ENCODE measurements at places on chromosomes 11 and 22.

- DNase-seq: no peak
Measured at GRCh38 chr11:35420371-35420770, 1.0 kb upstream of the SLC1A2 start.

GRCh38 chr11:64146036-64146955 lies 19.6 kb downstream of the MACROD1 start:
- DNase-seq: peak; percentile 40

DNA sequence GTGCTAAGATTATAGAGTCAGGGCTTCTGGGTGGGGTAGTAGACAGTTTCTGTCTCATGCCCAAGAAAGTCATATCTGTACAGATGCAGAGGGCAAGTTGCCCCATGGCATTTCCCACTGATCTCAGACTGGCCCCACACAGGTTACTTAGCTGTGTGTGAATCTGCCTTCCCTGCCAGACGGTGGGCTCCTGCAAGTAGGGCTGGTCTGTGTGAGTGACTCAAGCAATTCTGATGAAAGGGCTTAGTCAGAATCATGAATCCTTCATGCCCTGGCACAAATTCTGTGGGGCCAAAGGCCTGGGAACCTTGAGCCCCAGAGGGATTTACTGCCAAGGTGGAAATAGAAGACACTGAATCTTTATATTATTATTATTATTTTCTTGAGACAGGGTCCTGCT lies 30.4 kb downstream of the USH1C start:
- no peak for DNase-seq

DNA sequence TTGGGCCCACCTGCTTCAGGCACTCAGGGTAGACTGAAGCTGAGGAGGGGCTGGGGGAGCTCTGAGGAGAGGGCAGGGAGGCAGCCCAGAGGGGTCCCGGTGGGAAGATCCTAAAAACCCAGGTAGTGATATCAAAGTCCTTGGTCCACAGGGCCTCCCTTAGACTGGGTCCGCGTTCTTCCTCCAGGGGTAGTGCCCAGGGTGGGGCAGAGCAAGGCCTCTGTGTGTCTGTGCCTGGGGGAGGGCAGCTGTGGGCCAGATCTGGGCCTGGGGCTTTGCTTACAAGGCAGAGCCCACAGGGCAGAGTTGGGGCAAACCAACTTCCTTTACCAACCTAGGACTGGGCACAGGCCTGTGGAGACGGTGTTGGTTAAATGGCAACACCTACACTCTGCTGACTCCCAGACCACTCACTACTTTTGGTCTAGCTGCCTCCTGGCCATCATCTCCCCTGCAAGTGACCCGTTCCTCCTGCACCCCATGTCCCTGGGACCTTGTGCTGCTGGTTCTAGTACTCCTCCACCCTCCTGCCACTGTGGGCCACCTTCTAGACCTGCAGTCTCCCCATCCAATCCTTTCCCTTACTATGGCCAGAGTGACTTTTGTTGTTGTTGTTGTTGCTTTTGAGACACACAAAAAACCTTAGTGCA lies 15.8 kb downstream of the ATG16L2 start:
- no peak for DNase-seq

GRCh38 chr22:26431261-26431995 lies 2.4 kb downstream of the ASPHD2 start:
- DNase-seq: no peak

DNA sequence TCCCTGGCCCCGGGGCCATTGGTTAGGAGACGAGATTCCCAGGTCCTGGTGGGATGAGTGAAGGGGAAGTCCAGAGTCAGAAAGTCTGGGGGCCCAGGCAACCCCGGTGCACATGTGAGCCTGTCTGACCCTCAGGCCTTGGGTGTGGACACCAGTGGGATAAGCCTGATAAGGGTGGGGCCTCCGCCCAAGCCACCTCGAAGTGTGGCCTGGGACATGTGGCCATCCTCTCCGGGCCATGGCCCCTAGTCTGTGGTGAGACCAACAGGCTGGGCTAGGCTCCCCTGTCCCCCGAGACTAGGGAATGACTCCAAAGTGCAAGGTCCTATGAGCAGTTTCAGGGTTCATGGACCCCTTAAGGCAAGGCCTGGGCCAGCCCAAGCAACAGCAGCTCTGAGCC lies 6.3 kb downstream of the CABP7 start:
- no peak for DNase-seq

DNA sequence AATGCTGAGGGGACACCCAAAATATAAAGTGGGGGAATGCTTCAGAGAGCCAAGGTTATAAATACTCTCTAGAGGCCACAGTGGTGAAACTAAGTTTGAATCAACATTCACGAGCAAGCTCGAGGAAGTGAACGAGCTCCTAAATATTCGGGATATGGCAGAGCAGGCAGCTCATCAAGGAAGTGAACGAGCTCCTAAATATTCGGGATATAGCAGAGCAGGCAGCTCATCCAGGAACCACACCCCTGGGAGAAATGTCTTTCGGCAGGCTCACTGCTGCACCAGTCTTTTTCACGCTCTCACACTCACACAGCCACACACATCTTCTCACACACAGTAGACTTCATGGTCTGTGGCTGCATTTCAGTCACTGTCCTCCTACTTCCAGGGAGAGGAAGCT lies 787.5 kb downstream of the OPCML start:
- no peak for DNase-seq

- DNase-seq: no peak
Measured at GRCh38 chr11:71444811-71445210, 3.4 kb downstream of the DHCR7 start.

DNA sequence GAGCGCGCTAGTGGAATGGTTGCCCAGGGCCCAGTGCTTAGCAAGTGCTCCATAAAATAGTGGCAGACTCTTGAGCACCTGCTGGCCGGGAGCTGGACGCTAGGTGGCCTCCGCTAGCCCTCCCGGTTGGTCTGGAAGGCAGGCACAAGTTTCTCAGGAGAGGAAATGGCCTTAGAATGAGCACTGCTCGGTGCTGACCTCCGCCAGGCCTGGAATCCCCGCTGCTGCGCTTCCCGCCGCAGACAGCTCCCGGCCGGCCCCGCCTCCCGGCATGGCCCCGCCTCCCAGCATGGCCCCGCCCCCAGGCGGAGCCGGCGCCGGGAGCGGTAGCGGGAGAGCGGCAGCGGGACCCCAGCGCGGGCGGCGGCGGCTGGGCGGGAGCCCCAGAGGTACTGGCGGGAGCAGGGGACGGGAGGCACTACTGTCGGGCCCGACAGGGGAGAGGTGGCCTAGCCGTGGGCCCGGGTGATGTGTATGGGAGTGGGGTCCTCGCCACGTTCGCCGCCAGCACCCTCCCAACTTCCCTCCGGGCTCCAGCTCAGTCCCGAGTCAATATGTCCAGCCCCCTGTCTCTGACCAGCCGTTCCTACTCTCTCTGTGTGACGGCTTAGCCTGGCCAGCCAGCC lies at the start of gene SIPA1:
Gene SIPA1, plus strand, starts transcription at position 308 of the 626 bp plus-strand sequence. CDS start 2,821 bp downstream, outside the sequence.
- peak; percentile 62 for DNase-seq

GRCh38 chr22:30667107-30667493 lies 575 bp downstream of the DUSP18 start:
- no peak for DNase-seq

- DNase-seq: no peak
Measured at GRCh38 chr11:117181586-117182550, 3.3 kb downstream of the SIDT2 start.

DNA sequence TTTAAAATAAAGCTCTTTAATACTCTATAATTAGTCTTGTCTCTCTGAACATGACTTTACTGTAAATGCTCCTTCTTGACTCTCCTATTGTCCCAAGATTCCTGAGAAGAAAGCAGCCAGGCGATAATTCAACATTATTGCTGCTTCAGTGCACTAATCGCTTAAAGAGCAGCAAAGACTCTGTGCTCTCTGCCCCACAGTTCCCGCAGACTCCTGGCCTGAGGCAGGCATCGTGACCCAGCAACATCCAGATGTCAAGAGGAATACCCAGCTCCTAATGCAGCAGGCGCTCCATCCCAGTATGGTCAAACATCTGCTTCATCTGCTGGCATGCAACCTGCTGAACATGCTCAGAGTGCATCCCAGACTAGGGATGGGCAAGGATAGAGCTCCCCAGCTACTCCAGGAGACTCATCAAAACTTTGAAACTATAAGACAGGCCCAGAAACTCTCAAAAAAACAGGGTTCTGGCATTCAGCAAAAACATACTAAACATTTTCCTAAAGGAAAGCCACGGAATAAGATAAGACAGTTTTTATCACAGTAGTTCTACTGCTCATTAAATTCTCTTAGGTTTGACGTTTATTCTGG lies 270.0 kb downstream of the SOX6 start:
- DNase-seq: no peak

DNA sequence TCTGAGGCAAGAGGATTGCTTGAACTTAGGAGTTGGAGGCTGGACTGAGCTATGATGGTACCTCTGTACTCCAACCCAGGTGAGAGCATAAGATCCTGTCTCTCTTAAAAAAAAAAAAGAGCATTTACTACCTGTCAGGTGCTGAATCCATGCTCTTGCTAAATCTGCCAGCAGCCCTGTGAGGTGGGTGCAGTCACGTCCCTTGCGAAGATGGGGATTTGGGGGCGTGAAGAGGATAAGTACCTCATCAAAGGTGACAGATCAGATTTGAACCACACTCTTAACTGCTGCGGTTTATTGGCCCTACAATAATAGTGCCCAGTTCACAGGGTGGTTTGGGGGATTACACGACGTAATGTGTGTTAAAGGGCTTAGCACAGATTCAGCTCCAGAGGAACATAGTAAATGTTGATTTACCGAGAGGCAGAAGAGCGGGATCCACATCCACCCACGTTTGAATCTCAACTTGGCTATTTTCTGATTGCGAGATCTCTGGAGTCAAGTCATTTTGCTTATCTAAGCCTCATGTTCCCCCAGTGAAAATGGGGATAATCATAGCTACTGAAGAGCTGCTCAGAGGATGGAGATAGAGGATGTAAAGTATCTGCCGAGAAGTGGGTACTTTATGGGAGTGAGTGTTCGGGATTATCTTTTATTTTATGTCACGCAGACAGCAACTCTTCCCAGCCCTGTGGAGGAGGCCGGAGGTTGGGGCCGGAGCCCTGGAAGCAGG lies 28.1 kb upstream of the LRRC10B start:
- DNase-seq: no peak

GRCh38 chr11:18633256-18634139 lies 644 bp downstream of the SPTY2D1 start:
- DNase-seq: peak; percentile 12

GRCh38 chr11:133955945-133956421 lies 785 bp downstream of the IGSF9B start:
- no peak for DNase-seq

- DNase-seq: no peak
Measured at GRCh38 chr11:67345920-67346819, 7.2 kb downstream of the POLD4 start.

DNA sequence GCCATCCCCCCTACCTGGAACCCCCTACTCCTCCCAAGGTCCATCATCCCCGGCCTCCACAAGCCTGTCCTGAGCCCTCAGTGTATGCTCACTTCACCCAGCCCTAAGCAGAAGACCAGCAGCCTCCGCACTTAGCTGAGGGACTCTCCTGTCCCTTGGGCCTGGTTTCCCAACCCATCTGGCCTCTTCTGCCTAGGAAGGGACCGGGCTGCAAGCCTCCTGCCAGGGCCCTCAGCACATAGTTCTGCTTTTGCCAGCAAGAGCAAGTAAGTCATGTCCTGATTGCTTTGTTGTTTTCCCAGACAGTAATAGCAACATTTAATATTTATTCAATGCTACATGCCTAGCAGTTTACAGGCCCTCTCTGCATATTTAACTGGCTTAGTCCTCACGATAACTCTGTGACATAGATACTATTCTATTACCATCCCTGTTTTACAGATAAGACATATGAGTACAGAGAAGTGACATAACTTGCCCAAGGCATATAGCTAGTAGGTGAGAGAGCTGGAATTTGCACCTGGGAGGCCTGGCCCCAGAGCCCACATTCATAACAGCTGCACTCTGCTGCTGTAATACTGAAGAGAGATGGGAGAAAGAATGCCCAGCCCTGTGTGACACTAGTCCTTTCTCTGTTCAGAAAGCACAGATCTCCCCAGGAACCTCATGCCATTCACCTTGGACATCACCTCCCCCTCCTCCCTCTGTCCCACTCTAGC lies 139.2 kb downstream of the PARVA start:
- DNase-seq: no peak

GRCh38 chr22:48146426-48146825 lies 1384.0 kb downstream of the TBC1D22A start:
- DNase-seq: no peak

DNA sequence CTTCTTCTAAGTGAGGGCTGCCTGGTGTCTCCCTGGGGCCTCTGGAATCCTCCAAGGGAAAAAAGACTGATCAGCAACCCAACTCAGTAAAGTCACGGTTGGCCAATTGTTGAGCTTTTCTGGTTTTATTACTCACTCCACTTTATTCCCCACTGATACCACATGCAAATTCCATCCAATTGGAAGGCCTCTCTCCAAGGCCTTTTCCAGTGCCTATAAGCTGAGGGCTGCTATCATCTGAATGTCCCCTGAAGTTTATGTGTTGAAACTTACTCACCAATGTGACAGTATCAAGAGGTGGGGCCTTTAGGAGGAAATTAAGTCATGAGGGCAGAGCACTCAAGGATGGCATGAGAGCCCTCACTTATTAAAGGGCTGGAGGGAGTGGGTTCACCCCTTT lies 463.3 kb downstream of the BUD13 start:
- no peak for DNase-seq

DNA sequence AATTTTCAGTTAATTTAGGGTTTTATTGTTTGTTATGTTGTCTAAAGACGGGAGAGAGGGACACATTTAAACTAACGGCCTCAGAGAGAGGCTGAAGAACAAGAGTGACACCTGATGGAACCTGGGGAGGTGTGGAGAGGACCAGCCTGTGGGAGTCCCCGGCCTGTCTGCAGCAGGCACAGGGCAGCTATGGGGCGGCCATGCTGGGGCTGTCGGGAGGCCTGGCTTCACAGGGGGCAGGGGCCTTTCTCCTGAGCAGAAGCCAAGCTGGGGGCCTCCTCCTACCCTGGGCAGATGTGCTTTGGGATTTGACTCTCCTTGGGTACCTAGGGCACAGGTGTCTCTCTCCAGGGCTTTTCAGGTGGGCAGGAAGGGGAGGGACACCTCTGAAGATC lies 21.9 kb downstream of the RELT start:
- no peak for DNase-seq

- DNase-seq: no peak
Measured at GRCh38 chr11:121557348-121557747, 104.6 kb upstream of the SORL1-AS1 start.

- DNase-seq: peak; percentile 49
Measured at GRCh38 chr11:20156280-20156875, 3.9 kb downstream of the DBX1 start.

GRCh38 chr11:83326326-83326725 lies 40.2 kb upstream of the CCDC90B start:
- no peak for DNase-seq
